ENCODE measurements at places on chromosomes 12 and 14.

GRCh38 chr14:95117937-95118721, 39.2 kb downstream of the DICER1 start:
- DNase-seq, result no peak

DNA sequence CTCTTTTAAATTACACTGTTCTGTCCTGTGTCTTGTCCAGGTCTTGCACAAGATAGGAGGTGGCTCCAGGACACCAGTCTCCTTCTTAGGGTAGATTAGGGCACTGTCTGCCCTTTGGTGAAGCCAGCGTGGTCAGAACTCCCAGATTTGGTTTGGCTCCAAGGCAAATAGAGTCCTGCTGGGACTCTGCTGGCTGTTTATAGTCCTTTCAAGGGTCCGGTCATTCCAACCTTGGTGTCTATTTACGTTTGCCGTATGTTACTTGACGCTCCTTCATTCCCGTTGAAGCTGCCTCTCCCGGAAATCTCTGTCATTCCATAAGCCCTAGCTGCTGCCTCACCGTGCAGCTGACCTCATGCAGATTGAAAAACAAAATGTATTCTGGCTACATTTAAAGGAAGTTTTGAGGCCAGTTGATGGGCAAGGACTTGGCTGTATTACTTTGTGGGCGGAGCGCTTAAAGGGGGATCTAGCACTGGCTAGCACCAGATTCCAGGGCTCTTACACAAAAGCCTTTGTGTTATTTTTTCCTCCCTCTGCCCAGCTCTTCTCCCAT, 180.6 kb downstream of the AKAP6 start:
- no peak for DNase-seq

- no peak for DNase-seq
Measured at GRCh38 chr14:89493406-89493805, 76.4 kb upstream of the FOXN3 start.

DNA sequence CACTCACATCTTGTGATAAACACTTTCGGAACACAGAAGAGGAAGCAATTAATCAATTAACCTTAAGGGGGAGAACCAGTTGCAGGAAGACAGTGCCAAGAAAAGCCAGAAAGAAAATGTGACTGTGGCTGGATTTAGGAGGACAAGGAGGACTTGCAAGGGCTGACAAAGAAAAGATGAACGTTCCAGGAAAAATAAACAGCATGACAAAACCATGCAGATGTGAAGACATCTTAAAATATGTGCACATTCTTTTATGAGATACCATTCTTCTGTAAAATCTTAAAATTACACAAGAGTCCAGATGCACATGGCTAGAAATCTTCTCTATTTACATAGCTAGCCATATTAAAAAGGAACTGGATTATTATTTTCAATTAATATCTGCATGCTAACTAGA, 33.4 kb downstream of the KITLG start:
- DNase-seq, result no peak

DNA sequence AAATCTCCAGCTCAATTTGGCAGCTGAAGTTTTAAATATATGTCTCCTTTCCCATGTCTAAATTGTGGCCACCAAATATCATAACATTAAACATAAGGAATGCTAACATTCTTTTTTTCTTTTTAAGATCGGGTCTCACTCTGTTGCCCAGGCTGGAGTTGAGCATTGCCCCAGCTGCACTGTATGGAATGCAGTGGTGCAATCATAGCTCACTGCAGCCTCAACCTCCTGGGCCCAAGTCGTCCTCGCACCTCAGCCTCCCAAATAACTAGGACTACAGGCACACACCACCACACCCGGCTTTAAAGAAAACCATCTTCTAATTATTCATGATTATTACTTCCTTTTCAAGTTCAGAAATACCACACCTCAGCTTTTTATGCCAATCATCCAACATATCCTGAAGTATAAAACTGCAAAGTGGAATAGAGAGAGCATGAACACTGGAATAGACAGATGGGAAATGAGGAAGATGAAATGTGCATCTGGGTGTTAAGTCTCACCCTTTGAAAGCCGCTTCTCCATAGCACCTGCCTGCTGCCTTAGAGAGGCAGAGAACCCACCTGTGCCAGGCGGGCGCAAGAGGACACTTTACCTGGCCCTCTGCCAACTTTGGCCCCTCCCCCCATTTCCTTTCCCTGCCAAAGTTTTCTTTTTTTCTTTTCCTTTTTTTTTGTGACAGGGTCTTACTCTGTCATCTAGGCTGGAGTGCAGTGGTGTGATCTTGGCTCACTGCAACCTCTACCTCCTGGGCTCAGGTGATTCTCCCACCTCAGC, 2.8 kb upstream of the EML1 start:
- DNase-seq, result no peak

- no peak for DNase-seq
Measured at GRCh38 chr12:52190860-52191729, 719 bp downstream of the KRT80 start.

DNA sequence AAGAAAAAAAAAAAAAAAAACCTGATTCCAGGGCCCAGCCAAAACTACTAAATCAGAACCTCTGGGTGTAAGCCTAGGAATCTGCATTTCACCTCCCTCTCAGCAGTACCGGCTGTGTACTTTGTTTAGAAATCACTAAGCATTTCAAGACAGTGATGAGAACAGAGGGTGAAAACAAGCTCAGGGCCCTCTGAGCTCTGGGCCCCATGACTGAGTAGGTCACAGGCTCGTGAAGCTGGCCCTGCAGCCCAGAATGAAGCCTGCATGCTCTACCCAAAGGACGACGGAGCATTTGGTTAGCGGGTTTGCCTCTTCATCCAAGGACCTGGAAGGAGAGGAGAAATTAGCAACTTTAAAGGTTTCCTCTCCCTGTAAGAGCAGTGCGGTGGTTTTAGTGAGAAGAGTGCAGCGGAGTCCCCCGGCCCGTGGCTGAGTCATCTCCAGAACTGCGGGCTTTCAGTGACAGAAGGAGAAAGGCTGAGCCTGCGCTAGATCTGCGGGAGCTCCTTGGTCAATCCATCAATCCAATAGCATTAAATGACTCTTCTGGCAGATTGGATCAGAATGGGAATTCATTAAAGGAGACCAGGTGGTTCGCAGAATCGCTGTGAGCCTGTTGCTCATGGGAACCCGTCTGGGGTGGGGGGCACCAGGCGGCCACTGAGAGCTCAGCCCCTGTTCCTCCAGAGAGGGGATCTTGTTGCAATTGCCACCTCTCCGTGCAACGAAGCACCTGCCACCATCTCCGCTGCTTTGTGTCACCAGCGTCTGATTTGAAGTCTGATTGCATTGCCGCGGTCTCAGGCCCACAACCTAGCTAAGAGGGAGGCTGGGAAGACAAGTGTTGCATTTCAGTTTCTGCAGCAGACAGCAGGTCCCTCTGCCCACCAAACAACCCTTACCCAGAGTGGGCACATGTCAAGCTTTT, 7.3 kb downstream of the IL31 start:
- DNase-seq, result peak; percentile 11

Measured in activated effector memory CD4-positive, alpha-beta T cell treated with Interleukin-2 at 50 U/mL for 16 hours (primary cell).